ACHN (cell line): ENCODE measurements at places on chromosomes 2 and 18.
A peak's percentile ranks its signal among the peaks of the same experiment; 100 is the strongest.

- no peak for DNase-seq
Measured at GRCh38 chr2:43160778-43161177, 65.6 kb downstream of the ZFP36L2 start.

DNA sequence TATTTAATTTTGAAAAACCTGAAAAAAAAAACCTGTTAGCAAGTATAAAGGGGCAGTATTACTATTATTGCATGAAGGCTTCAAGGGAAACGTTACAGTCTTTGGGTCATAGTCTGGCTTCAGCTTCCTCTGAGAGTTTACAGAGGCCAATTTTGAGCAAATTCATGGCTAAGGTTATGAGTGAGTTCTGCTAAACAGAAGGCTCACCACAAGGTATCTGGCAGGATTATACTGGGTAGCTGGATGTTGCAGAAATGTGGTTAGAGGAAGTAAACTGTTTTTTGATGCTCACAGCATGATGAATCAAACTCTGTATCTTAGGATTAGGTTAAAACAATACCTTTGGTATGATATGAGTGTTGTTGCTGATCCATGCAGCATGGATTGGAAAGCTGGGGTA, 9.3 kb downstream of the MRPL19 start:
- no peak for DNase-seq

GRCh38 chr2:183222751-183223150, 98.5 kb downstream of the NUP35 start:
- no peak for DNase-seq

DNA sequence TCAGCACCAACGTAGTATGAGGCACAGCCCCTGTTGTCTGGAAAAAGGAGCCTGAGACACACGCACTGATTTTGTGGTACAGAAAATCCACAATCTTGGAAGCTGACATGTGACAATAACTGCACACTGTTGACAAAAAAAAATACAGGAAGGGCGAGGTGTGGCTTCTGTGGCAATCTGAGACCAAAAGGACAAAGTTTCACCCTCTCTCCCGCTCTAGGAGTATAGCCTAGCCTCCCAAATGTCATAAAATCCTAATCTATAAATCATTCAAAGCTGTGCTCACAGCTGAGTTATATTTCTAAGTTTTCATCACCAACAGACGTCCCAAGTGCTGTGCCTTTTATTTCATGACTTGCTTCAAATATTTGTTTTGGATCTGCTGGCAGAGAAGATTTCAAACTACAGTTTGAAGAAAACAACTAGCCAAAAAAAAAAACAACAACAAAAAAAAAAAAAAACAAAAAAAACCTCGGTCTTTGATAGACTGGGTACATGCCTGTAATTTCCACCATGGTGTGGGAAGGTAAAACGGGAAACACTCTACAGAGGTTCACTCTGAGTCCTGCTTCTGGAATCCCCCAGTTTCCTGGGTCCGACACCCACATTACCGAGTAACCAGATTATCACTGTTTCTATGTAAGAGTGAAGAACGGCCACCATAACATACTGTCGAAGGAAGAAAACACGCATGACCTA, 61.0 kb downstream of the C2orf76 start:
- DNase-seq: no peak

GRCh38 chr2:128319631-128320191, 1.0 kb upstream of the HS6ST1 start:
- DNase-seq: no peak

DNA sequence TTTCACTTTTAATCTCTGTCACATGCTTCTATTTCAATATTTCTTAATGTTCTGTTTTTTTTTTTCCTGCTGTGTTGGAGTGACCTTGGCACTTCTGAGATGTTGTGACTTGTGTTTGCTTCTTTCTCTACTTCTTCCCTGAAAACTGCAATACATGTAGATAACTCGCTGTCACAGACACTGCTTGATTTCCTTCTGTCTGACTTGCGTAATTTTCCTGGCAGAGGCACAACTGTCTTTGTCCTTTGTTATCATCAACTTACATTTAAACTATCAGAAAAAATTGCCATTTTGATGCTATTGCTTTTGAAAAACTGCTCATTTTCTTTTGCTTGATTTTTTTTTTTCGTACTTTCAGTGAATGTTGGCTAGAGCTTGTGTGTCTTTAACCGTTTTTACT, 69.0 kb downstream of the BABAM2 start:
- no peak for DNase-seq

DNA sequence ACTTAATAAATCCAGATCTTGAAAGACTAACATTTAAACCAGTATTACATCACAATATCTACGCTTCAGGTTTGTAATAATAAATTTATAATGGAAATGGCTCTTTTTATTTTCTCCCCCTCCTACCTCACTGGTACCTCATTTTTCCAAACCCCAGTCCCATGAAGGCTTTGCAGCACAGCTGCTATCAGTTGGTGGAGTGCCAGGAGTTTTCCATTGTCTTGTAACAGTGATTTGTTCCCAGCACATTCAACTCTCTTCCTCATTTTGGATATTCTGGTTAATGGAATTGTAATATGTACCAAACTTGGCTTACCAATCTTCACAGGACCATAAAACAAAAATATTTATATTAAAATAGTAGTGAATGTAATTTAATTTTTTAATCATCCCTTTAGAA, 91.2 kb downstream of the VRK2 start:
- DNase-seq: no peak

DNA sequence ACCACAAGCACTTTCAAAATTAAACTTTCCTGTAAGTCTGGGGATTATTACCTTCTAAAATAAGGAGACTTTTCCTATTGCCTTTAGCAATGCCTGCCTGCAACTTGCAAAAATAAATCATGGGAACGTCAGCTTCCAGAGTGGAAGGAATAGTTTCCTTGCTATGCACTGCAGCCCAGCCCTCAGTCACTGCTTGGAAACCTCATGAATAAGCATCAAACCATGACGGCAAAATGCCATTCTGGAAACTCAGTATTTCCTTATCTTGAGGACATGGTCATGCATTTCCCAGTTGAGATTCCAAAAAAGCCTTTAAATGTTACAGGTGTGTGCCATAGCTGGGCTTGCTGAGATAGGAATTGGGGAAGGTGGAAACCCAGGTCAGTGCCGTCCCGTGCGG, 84.2 kb upstream of the OTOS start:
- DNase-seq: peak; percentile 63

GRCh38 chr2:229141424-229142025, 129.6 kb downstream of the PID1 start:
- DNase-seq: no peak

- DNase-seq: no peak
Measured at GRCh38 chr2:128269990-128270671, 48.5 kb downstream of the HS6ST1 start.

- DNase-seq: no peak
Measured at GRCh38 chr2:33616873-33617272, 17.8 kb upstream of the FAM98A start.

- no peak for DNase-seq
Measured at GRCh38 chr2:128016620-128017019, 11.2 kb downstream of the SAP130 start.

- DNase-seq: no peak
Measured at GRCh38 chr2:170006587-170007325, 171.2 kb upstream of the MYO3B start.

- DNase-seq: no peak
Measured at GRCh38 chr2:121599963-121600651, 49.2 kb downstream of the CLASP1 start.

DNA sequence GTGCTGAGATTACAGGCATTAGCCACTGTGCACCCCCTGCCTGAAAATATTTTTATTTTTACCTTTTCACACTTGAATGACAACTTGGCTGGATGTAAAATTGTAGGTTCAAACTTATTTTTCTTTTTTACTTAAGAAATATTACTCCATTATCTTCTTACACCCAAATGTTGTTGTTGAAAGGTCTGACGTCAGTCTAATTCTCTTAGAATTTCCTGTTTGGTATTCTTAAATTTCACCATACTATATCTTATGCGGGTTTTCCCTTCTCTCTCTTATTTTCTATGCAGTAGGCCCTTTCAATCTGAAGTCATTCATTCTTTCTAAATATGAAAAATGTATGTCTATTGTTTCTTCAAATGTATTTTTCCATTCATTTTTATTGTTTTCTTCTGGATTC, 29.1 kb upstream of the RAB11FIP5 start:
- no peak for DNase-seq

DNA sequence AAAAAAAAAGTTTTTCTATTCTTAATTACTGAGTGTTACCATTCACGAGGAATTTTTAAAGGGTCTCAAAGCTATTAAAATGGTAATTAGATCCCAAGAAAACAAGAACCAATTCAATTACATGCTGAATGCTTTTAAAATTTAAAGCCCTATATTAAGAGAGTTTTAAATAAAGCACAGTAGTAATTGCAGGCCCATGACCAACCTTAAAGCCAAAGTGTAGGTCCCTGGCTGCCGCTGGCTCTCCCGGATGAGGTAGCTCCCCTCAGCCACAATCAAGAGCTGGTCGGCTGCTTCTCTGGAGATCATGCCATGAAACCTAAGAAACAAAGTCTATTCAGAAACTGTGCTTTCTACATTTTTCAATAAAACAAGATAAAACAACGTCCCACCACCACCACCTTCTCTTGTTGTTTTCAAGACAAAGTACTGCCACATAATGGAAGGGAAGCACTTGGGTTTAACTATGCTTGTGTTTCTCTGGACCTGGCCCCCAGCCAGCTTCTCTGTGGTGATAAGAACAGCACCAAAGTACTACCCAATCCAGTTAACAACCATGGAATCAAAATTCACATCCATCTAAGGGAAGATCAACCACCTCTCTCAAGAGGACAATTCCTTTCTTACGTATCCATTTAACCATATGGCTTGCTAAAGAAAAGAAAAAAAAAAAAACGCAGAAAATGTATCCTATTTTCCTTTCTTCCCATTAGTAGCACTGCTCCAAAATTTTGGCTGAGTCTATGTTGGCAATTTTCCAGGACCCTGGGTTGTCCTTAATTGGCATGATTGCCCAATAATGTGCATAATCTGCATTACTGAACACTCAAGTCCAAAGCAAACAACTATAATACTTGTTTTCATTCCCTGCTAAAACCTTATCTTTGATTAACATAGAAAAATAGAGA, 90.1 kb downstream of the CHN1 start:
- no peak for DNase-seq

DNA sequence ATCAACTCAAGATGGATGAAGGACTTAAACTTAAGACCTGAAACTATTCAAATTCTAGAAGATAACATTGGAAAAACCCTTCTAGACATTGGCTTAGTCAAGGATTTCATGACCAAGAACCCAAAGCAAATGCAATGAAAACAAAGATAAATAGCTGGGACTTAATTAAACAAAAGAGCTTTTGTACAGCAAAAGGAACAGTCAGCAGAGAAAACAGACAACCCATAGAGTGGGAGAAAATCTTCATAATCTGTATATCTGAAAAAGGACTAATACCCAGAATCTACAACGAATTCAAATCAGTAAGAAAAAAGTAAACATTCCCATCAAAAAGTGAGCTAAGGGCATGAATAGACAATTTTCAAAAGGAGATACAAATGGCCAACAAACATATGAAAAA, 171.2 kb downstream of the ERBB4 start:
- DNase-seq: no peak

GRCh38 chr2:238518821-238519186, 92.1 kb downstream of the ASB1 start:
- no peak for DNase-seq

- no peak for DNase-seq
Measured at GRCh38 chr18:7918701-7919100, 351.6 kb downstream of the PTPRM start.

- no peak for DNase-seq
Measured at GRCh38 chr2:64629875-64630274, 23.8 kb downstream of the SERTAD2 start.

DNA sequence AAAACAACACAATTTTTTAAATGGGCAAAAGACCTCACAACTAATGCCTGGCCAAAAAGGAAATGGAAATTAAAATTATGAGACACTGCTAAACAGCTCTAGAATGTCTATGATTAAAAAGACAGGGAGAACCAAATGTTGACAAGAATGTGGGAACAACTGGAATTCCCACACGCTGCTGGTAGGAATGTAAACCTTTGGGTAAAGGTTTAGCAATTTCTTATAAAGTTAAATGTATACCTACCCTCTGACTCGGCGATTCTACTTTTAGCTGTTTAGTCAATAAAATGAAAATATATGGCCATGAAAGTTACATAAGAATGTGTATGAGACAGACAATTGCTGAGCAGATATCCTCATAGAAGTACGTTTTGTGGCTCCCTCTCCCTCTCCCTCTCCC, 60.9 kb downstream of the ATF2 start:
- DNase-seq: no peak

DNA sequence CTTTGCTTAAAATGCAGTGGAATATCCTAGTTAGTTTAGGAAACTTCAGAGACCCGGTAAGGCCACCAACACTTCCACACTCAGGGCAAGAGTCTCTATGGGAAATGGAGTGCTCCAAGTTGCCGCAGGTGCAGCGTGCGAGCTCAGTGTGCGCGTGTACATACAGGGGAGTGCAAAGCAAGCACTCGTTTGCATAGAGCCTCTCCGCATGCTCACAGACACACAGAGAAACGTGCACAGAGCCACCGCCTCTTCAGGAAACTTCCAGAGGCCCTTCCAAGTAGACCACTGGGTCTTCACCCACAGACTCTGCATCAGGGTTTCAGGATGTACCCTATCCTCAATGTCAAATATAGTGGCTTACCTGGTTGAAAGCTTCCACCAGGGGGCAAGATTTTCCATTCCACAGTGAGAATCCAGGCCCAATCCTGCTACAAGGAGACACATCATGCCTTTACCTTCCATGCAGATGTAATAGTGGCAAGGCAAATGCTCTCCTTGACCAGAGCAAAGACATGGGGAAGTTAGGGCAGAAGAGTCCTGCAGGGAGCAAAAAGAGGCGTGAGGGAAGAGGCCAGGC, 513.0 kb upstream of the MYT1L start:
- DNase-seq: peak; percentile 5

DNA sequence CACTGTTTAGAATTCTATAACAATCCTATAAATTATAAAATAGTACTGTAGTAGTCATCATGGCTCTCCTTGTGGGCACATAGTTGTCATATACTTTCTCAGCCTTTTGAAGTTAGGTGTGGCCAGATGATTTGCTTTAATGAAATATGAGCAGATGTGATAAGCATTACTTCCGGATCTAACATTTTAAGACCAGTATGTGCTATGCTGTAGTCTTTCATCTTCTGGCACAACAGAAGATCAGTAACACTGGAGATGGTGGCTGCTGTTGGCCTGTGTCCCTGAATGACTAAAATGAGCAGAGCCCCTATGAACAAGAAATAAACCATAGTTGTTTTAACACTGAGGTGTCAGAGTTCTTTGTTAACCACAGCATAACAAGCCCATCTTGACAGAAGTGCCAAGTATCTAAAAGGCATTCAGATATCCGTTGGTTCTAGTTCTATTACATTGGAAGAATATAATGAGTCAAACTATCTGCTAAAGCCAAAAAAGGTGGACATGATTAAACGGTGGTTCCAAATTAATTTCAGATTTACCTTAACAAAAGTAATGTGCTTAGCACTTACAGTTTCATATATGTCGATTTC, 6.3 kb downstream of the MEX3C start:
- DNase-seq: no peak

GRCh38 chr2:196307775-196308305, 136.5 kb upstream of the STK17B start:
- no peak for DNase-seq

GRCh38 chr2:178072383-178073301, at the start of gene PDE11A:
PDE11A (minus strand) TSS chr2:178072777; CDS start chr2:178072437, 340 bp downstream.
- peak; percentile 94 for DNase-seq

GRCh38 chr2:70399046-70399445, 97.2 kb upstream of the FAM136A start:
- no peak for DNase-seq

GRCh38 chr18:9944805-9945204, 31.0 kb downstream of the VAPA start:
- no peak for DNase-seq
